Activated CD8-positive, alpha-beta memory T cell treated with anti-CD3 and anti-CD28 coated beads for 36 hours (primary cell): ENCODE measurements at places on chromosomes 7 and 10. TPM values are rescaled to one million over a fixed set of nuclear protein-coding genes. Genes with fewer than 3 reads are reported as not detected.

MKI67 gene
- total RNA-seq: 129 TPM

LIPN gene
- total RNA-seq: not detected

IL6 gene
- total RNA-seq: 1.4 TPM

GUSB gene
- 55.7 TPM for total RNA-seq

IFIT1B gene
- not detected for total RNA-seq
